ENCODE measurements at places on chromosomes 5 and 9.
A peak's percentile ranks its signal among the peaks of the same experiment; 100 is the strongest.

GRCh38 chr9:90044263-90044662 lies 439.5 kb downstream of the GADD45G start:
- peak; percentile 1 for DNase-seq

- peak; percentile 33 for DNase-seq
These were observed 40.1 kb upstream of the STX17 start for GRCh38 chr9:99866398-99866797.

- no peak for DNase-seq
These were observed 13.7 kb downstream of the OR1J1 start for GRCh38 chr9:122463828-122464632.

GRCh38 chr5:159262472-159262858 lies 625 bp upstream of the UBLCP1 start:
- no peak for DNase-seq
